ENCODE measurements at places on chromosomes 12 and 14.

GRCh38 chr14:53888535-53889386, 67.9 kb downstream of the BMP4 start:
- no peak for DNase-seq

- no peak for DNase-seq
Observed at GRCh38 chr12:26157001-26157400, 32.2 kb upstream of the BHLHE41 start.

DNA sequence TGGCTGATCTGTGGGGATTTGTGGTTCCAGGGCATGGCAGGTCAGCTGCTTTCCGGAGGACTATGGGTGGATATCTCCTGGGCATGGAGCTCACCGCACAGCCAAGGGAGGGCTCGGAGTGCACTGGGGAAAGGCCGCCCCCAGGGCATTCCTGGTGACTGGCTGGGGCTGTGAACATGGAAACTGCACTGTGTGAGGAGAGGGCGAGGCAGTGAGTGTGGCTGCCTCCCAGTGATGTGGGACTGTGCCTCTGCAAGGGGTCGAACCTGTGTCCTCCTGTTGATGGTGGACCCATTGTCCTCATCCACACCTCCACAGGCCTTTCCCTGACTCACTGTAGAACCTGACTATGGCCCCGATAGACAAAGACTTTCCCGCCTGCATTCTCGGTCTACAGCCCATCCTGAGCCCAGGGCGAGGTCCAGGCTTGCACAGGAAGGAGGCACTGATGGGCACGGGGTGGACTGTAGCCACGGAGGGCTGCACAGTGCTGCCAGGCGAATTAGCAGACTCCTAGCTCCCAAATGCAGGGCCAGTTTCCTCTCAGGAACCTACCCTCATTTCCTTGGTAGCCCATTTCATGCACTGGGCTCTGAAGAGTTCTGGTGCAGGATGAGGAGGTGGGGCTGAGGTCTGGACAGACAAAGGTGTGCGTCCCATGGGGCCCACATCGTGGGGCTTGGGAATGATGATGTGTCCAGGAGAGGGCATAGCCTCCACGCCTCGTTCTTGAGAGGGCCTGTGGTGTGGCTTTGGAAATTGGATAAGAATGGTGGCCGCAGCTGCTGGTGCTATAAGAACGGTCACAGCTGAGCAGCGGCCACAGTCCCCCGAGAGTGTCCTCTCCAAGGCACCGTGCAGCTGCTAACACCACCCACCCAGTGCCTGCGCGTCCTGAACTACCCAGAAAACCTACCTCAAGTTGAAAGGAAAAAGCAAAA, 415.1 kb downstream of the TMEM121 start:
- DNase-seq: no peak

- DNase-seq: no peak
Observed at GRCh38 chr12:114371733-114372132, 34.2 kb downstream of the TBX5 start.

- DNase-seq: no peak
Observed at GRCh38 chr12:5899675-5900074, 45.4 kb downstream of the ANO2 start.

GRCh38 chr14:101467181-101467926, 93.9 kb upstream of the DIO3 start:
- no peak for DNase-seq

DNA sequence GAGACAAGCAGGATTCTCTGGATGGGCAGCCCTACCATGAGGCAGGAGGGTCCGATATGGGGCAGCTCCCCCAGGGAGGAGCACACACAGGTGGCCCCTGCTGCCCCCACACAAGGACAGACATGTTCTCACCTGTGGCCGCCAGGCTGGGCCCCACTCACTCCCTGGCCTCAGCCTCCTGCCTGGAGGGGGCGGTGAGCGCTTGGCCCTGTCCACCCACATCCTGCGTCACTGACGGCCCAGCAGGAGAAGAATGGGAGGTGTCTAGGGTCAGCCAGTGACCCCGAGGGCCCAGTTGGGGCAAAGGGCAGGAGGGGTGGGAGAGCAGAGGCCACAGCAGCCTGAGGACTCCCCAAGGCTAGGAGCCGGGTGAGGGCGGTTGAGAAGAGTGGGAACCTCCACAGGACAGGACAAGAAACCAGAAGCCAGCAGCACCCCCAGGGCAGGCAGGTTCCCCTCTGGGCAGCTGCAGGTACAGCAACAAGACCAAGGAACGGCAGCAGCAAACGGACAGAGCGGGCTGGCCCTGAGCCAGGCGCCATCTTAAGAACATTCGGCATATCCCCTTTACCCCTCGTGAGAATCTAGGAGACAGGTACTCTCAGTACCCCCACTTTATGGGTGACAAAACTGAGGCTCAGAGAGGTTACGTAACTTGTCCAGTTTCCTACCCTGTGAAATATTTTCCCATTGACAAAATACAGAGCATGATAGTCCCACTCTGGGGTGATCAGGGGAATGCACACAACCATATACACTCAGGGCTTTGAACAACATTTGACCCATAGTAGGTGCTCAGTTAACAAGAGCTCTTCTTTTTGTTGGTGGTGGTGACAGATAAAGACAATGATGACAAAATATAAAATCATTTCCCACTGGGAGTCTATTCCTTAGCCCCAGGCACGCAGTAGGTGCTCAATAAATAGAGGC, 74.3 kb downstream of the NCOR2 start:
- DNase-seq: no peak

All from esophagus squamous epithelium (tissue), 5 donors.